ENCODE measurements at places on chromosomes 16 and 17. TPM values are rescaled to one million over a fixed set of nuclear protein-coding genes. Genes with fewer than 3 reads are reported as not detected.

Gene TMEM114
- polyA plus RNA-seq: not detected

Gene TPSG1
- 1.9 TPM for polyA plus RNA-seq

Gene RNF43
- 11.9 TPM for polyA plus RNA-seq

Gene LDHD
- 7.1 TPM for polyA plus RNA-seq

Gene PRMT7
- 39.4 TPM for polyA plus RNA-seq

Gene PRAC2
- not detected for polyA plus RNA-seq

Gene ATP2A1
- polyA plus RNA-seq: 3.0 TPM

Gene ZNF597
- polyA plus RNA-seq: 3.8 TPM

Gene TEKT1
- polyA plus RNA-seq: 0.62 TPM

DNA sequence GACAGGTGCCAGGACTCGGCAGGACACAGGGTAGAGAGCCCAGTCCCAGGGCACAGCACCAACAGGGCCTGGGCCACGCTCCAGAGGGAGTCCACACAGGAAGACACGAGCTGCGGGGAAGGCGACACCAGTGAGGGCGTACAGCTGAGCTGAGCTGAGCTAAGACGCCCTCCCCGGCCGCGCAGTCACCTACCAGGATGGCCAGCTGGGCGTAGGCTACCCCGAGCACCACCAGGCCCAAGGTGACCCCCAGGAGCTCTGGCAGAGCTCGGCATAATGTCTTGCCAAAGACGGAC is 42.6 kb downstream of the TSC2 start:
- DNase-seq: no peak

DNA sequence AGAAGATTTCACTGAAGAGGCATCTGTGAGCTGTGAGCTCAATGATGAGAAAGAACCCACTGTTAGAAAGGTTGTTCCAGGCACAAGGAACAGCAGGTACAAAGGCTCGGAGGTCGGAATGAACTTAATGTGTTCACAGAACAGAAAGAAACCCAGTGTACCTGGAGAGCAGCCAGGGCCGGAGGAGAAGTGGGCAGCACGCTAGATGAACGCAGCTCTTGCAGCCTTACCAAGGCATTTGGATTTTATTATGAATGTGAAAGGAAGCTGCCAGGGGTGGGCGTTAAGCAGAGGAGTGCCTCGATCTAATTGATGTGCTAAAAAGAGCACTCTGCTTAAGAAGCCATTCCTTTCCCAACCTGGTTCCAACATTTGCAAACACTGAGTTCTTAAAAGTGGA is 19.0 kb downstream of the EEF2K start:
- DNase-seq: no peak

GRCh38 chr17:29445844-29446243 is 55.7 kb downstream of the TAOK1 start:
- no peak for DNase-seq

- no peak for DNase-seq
Observed at GRCh38 chr16:67672739-67673662, 6.4 kb downstream of the C16orf86 start.

GRCh38 chr16:73545755-73546154 is 497.8 kb upstream of the ZFHX3 start:
- DNase-seq: no peak

- no peak for DNase-seq
Observed at GRCh38 chr17:17944743-17945142, 27.5 kb downstream of the TOM1L2 start.

DNA sequence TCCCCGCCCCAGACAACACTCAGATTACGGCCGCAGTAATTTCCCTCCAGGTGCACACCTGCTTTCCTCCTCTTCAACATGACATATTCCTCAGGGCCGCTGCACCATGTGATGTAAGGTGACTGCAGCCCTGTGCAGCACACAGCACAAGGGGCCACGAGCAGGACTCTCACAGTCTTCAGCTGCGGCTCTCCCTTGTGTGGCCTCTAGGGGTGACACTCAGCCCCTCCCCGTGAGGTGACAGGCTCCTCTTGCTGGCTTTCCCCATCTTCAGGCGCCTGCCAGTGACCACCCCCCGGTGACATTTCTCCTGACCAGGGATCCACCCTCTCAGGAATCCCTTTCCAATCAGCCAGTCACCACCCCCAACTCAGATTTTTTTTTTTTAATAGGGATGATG is 31.3 kb upstream of the ABCC3 start:
- DNase-seq: no peak

DNA sequence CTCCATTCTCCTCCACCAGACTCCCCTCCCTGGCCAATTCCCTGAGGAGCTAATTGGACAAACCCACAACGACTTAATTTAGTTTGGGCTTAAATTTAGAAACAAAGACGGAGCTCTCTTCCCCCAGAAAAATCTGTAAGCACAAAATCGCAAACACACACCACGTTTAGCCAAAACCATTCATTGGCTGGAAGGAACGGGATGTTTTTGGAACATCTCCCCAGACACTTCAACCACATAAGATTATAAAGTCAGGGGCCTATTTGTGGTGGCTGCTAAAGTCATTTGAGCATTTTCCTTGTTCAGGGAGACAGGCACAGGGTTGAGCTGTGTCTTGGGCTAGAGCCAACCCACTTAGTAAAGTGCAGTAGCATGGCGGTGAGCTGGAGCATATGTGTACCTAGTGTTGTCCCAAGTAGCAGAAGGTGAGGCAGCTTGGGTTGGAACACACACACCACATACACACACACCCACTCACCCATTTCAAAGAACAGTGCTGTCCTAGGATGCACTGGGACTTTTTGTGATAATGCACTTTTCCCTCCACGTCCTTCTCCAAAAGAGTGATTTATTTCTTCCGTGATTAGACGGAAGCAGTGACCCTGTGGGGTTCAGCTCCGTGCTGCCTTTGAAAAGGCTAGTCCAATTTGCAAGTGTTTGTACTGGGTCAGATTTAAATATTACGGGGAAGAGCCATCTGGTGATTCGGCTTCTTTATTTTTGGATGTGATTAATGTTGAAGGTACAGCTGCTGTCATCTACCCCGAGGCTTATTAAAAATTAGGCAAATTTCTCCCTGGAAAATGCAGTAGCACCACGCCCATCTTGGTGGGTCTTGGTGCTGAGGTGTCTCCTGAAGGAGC is 32.2 kb downstream of the ELAC2 start:
- no peak for DNase-seq

- DNase-seq: no peak
Observed at GRCh38 chr16:66509576-66509975, 40.3 kb downstream of the TK2 start.

- no peak for DNase-seq
Observed at GRCh38 chr17:67520252-67520906, 143.3 kb downstream of the PITPNC1 start.

DNA sequence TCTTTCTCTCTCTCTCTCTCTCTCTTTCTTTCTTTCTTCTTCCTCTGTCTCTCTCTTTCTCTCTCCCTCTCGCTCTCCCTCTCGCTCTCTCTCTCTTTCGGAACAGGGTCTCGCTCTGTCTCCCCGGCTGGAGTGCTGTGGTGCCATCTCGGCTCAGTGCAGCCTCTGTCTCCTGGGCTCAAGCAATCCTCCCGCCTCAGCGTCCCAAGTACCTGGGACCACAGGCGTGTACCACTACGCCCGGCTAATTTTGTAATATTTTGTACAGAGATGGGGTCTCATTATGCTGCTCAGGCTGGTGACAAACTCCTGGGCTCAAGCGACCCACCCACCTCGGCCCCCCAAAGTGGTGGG is 12.7 kb upstream of the KLHDC4 start:
- no peak for DNase-seq

DNA sequence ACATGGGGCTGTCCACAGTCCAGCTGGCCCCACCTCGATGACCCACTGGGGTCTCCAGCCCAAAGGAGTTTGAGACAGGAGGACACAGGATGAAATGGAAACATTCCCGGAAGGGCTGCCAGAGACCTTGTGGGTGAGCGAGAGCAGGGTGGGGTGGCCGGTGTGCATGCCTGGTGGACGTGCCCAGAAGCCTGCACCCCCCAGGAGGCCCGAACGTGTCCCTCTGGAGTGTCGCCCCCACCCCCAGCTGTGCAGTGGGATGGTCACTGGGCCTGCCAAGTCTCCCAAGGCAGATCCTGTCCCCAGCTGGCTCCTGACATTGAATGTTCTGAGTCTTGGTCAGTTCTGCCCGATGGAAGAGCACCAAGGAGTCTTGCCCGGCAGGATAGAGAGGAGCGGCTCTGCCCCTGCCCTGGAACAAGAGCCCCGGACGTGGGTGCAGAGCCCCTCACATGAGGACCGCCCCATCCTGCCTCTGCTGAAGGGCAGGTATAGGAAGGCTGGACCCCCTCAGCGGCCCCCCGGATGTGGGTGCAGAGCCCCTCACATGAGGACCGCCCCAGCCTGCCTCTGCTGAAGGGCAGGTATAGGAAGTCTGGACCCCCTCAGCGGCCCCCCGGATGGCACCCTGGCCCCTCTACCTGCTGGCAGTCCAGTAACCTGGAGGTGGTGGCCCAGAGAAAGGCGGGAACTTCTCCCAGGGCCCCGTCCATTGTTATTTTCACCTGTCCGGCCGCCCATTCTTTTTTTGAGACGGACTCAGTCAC is 3.1 kb upstream of the CAPN15 start:
- no peak for DNase-seq

DNA sequence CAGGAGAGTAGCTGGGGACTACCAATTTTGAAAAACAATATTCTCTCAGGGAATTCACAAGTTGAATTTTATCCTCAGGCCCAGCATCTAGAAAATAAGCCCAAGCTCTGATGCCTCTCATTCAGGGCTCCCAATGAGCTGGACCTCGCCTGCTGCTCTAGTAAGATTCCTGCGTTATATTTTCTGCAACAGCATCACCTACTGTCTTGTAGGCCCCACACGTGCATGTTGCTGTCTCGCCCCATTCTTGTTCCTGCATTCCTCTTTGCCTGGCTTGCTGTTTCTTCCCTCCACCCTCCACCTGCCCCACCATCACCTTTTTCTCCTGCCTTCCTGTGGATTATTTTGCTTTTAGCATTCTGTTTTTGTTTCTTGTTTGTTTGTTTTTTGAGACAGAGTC is 8.3 kb upstream of the ST6GALNAC2 start:
- no peak for DNase-seq

DNA sequence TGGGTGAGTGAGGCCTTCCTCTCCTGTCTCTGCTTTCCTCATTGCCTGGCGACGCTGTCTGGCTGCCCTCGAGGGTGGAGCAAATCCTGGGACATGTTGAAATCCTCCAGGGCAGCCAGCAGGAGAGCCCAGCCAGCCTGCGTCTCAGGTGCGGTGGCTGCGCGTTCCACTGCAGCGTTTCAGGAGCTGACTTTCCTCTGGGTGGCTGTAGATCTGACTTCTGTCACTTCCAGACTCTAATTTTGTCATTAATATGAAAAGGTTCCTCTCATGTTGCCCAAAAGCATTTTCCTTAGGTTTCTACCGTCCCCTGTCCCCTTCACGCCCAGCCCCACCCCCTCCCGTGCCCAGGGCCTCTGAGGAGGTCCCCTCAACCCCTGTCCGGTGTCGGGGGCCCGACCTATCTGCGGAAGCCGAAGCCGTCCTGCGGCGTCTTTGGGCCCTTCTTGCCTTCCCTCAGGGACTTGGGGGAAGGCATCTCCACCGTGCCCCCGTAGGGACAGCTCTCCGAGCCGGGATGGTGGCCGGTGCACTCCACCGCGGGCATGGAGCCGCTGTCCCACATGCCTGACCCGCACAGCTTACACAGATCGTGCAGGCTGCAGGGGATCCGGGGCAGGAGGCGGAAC is 95.1 kb downstream of the TBC1D16 start:
- no peak for DNase-seq

DNA sequence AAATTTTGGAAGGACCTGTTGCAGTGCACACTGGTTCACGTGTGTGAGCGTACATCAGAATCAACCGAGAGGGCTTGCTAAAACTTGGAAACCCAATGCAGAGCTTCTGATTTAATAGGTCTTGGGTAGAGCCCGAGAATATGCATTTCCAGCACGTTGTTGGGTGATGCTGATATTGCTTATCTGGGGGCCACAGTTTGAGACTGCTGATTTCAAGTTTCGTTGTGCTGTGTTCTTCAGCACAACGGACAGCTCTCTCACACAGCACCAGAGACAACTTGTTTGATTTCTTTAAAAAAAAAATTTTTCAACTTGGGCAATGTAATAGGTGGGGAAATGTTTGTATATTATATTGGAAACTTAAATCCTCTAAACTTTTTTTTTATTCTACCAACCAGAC is 9.4 kb downstream of the OR4D2 start:
- no peak for DNase-seq

- DNase-seq: no peak
Observed at GRCh38 chr17:31481783-31482081, 90.3 kb downstream of the RAB11FIP4 start.

DNA sequence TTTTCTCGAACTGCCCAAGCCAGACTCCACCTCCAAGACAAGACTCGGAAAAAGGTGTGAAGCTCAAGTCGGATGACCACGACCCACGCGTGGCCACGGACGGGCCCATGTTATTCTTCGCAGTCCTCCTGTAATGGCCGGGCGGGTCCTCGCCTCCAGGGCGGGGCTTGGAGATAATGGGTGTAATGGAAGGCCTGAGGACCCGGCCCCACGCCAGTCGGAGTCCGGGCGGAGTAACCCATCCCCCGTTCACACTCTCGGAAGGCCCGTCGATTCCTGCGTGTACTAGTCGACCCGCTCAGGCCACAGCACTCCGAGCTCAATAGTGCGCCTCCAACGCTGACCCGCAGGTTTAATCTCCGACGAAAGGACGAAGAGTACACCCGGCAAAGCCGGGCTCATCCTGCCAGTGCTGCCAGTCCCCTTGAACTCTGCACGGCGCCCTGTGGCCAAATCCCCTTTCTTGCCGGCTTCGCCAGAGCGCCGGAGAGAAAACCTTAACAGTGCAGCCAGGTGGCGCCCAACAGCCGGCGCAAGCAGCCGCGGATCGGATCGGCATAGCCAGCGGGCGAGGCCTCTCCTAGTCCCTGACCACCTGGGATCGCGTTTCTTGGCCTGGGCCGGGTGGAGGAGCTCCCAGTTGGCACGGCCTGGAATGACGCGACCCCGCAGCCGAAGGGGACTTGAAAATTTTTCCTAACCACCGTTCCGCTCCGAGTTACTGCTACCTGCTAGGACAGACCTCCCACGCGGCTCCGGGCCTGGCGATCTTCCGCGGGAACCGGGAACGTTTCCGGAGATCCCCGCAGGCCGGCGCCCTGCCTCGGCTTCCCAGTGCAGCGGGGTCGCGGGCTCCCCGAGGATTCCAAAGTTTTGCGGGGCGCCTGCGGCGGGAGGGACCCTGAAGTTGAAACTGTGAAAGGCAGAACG is 762.0 kb downstream of the KCNJ18 start:
- DNase-seq: no peak

DNA sequence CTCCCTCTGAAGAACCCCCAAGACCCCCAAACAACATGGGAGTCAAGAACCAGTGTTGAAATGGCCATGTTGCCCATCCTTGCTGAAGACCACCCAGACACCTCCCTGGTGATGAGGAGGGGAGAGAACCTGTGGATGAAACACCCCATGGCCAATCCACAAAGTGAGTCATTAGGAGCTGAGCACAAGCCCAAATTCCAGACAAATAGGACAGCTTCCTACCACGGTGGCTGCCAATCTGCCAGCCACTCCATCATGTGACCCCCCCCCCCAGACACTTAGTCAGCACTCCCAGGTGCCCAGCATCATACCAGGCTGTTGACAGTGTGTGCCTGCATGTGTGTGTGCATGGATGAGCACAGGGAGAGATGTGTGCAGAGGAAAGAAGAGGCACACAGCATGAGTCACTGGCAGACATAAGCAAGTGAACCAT is 26.4 kb upstream of the RPL38 start:
- no peak for DNase-seq

GRCh38 chr17:77303620-77304019 is 162.9 kb downstream of the SEC14L1 start:
- no peak for DNase-seq

Measured in left renal cortex interstitium (tissue), 4 donors.